Vagina (tissue), 2 donors: ENCODE measurements at places on chromosomes 16 and 17.

DNA sequence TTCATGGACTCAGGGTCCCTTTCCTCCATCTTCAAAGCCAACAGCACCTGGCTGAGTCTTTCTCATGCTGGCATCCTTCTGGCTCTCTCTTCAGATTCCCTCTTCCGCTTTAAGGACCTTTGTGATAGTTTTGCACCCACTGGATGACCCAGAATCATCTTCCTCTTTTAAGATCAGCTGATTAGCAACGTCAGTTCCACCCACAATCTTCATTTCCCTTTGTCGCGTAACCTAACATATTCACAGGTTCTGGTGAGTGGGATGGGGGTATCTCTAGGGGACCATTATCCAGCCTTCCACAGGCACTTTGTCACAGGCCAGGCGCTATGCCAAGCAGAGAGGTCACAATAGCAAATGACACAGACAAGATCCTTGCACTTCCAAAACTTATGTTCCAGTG, 593.8 kb downstream of the MAF start:
- no peak for DNase-seq

DNA sequence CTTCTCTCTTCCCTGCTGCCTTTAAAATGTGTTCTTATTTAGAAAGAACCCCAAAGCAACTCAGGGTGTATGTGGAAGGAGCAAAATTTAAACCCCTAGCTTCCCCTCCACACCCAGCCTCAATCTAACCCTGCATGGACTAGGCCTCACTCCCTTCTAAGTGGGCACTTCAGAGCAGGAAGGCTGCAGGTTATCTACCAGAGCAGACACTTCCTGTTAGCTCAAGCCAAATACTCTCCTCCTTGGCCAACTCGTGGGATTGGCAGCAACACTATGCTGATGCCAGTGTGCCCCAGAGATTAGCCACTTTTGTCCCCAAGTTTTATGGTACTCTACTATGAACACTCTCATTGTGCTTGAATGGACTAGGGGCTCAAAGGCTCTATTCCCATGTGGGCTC, 35.6 kb downstream of the CCDC42 start:
- DNase-seq, result no peak

DNA sequence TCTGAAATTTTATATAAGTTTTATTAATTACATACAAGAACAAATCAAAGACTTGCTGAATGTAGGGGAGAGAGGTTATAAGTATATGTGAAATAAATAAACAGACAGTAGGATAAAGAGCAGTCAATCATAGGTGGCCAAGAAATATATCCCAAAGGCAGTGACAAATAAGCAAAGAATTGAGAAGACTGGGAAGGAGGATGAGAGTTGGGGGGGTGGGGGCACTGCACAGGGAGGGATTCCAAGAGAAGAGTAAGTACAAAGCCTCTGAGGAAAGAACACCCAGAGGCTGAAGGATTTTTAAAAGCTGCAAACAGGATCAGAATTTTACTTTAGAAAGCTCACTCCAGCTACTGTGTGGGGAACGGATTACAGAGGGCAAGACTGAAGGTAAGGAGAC, 2.8 kb downstream of the PELP1 start:
- no peak for DNase-seq

DNA sequence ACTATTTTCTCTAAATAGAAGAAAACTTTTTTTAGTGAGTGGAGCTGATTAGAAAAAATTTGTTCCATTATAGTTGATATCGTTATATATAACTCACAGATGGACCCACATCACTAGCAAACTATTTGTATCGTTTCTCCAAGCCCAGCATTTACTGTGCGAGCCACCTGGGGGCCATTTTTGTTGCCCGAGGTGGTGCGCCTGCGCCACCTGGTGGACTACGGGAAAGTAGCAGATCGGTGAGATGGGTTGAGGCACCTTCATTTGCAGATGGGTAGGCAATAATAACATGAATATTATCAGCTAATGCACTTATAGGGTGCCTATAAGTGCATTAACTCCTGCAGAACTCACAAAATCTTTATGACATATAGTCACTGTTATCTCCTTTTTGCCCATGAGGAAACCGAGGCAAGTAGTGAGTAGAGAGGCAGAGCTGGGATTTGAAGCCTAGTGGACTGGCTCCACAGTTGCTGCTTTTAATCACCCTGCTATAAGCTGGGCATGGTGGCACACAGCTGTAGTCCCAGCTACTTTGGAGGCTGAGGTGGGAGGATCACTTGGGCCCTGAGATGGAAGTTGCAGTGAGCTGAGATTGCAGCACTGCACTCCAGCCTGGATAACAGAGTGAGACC, 23.2 kb upstream of the NTN1 start:
- DNase-seq, result no peak

GRCh38 chr17:2450016-2450650, 49.3 kb upstream of the MNT start:
- DNase-seq, result no peak

DNA sequence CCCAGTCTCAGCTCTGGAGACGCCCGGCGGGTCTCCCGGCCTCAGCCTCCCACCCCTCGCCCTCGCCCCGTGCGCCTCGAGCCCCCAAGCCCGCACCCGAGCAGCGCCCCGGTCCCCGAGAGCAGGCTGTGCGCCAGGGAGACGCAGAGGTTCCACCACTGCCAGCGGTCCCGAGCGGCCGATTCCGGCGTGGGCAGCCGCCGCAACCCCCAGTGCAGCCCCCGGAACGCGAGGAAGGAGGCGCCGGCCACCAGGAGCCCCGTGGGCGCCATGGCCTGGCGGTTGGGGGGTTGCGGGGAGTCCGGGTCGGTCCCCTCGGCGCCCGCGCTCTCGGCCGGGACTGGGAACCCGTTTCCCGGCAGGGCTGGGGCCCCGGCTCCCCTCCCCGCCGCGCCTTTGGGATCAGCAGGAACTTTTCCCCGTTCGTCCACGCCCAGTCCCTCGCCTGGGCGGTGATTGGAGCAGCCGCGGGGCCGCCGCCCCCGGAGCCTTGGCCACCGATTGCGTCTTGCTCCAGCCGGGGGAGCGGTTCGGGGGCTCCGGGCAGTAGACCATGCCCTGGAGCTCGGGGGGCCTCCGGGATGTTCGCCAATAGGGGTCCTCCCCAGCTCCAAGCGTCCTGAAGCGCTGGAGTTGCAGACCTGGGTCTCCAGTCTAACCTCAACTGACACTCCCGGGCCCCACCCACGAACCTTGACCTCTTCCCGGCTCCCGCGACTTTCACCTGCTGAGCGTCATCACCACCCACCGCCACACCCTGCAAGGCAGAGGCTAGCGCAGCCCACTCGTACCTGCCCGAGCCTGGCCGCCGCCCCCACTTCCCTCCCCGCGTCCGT, at the start of gene TLCD2:
Gene TLCD2, minus strand, starts transcription at position 407 of the 836 bp plus-strand sequence. Its CDS starts 135 bp downstream, at position 272.
- DNase-seq, result peak; percentile 89

- no peak for DNase-seq
These were observed 11.2 kb upstream of the CEP20 start for GRCh38 chr16:15899538-15900100.

DNA sequence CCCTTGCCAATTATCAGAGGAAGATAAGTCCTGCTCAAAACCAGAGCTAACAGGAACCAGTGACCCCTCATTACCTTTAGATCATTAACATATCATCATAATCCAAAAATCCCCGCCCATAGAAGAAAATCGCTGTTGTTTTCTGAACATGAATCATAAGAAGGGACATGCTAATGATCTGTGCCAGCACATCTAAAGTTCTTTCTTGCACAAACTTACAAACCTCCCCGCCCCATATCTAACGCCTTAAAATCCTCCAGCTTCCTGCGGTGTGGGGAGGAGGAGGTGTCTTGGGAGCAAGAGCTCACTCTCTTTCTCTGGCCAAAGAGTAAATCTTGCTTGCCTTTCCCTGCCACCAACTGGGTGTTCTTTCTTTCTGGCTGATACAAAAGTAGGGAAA, 78.3 kb downstream of the IRX3 start:
- no peak for DNase-seq

DNA sequence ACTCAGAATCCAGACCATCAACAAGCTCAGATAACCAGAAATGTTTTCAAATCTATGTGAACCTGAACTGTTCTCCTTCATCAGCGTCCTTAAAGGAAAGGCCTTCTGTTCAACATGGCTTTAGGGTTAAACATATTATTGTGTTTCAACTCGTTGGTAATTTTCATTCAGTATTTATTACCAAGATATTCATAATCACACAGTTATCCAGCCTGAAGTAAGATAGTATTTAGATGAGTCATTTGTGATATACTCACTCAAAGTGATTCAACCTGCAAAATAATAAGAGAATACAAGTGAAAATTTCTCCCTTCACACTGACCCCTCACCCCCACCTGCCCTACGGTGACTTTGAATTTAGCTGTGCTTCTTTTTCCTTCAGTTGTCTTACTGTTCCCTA, 3.0 kb downstream of the CYLD start:
- no peak for DNase-seq

GRCh38 chr16:59067205-59067604, 333.1 kb upstream of the GOT2 start:
- DNase-seq, result no peak

- DNase-seq, result no peak
These were observed 225.3 kb downstream of the SNX29 start for GRCh38 chr16:12201866-12202265.

DNA sequence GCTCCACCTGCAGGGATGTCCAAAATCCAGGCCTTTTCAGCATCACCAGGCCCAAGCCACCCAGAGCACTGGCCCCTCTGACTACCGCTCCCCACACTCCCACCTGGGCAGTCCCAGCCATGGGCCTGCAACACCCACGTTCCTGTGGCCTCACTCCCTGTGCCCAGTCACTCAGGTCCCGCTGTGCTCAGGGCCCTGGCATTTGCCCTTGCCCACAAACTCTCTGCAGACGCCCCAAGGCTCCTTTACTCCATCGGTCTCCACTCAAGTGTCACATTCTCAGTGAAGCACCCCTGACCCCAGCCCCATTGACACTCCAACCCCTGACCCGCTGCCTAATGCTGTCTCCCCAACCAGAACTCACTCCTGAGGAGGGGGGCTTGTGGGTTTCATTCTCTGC, 23.6 kb downstream of the MPG start:
- DNase-seq, result no peak

GRCh38 chr17:82489851-82490511, 29.6 kb upstream of the FOXK2 start:
- DNase-seq, result peak; percentile 75

DNA sequence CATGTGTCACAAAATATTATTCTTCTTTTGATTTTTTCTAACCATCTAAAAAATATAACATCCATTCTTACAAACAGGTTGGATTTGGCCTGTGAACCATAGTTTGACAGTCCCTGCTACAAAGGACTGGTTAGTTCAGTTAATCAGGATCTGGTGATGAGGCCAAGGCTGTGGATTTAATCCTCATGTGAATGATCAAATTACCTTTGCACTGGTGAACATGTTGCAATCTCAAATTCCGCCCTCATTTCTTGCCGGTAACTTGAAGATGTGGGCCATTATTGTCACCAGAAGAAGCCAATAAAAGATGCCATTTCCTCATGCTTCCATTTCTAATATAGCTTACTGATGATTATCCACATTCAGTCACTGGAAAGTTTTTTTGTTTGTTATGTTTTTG, 35.3 kb upstream of the YPEL2 start:
- DNase-seq, result no peak

DNA sequence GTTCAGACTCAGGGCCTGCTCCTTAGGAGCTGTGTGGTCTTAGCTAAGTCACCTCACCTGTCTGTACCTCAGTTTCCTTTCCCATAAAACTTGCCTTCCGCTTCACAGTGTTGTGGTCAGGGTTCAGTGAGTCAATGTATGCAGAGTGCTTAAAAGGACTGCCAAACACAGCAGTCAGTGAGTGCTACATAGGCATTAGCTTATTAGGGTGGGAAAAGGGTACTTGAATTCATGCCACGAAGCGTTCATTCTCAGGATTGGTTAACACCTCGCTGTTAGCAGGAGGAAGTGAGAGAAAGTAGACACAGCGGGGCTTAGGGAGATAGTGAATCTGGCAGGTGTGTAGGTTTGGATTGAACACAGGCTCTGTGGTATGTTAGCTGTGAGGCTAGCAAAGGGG, 155.2 kb downstream of the SHISA9 start:
- no peak for DNase-seq

- no peak for DNase-seq
These were observed 38.1 kb downstream of the CMC2 start for GRCh38 chr16:80968386-80969113.

DNA sequence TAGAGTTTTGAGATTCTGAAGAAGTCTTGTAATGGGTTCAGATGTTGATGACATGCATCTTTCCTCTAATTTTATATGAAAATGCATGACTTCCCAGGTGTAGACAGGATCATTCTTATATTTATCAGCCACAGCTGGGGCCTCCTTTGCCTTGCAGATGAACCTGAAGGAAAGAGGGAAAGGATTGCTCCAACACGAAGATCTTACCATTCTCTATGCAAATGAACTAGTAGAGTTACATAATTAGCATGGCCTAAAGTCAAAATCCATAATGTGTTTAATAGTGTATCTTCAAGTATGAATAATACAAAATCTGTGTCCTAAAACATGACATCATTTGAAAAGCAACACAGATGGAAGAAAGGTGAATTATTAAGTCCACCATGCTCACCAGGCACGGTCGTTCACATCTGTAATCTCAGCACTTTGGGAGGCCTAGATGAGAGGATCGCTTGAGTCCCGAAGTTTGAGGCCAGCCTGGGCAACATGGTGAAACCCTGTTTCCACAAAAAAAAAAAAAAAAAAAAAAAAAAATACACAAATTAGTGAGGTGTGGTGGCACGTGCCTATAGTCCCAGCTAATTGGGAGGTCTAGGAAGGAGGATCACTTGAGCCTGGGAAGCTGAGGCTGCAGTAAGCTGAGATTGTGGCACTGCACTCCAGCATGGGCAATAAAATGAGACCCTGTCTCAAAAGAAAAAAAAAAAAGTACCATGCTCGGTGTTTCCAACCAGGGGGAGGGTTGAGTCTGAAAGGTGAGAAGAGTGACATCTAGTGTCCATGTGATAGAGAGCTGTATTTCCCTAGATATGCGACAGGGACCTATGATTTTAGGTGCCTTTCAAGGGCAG, 6.3 kb downstream of the VWA3A start:
- DNase-seq, result no peak

DNA sequence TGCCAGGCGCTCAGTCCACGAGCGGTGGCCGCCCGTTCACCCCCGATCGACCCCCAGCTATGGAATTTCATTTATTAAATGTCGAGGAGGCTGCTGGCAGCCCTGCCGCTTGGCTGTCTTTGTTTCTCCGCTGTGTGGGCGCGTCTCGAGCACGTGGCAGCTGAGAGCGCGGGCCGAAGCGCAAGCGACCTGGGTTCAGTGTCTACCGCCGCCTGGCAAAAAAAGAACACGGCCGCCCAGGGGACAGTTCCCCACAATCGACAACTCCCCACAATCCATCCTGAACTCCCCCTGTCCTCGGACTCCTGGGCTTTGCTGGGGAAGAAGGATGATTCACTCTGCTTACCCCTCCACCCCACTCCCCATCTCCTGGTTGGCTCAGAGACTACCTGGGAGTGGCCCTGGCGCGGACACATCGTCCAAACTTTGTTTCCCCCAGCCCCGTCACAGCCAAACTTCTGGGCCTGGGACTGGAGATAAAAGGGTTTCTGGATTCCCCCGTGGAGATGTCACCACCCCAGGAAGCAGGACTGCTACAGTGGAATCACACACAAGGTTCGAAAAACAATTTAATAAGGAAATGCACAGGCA, 1.7 kb upstream of the ANKRD13B start:
- no peak for DNase-seq
